T-cell (primary cell): ENCODE measurements at places on chromosomes 1 and 21. TPM values are rescaled to one million over a fixed set of nuclear protein-coding genes. Genes with fewer than 3 reads are reported as not detected.
A peak's percentile ranks its signal among the peaks of the same experiment; 100 is the strongest.

- DNase-seq = no peak
- peak overlapping the region; percentile 75 for H3K27ac ChIP-seq
- H3K4me3 ChIP-seq = no peak overlapping the region
- H3K36me3 ChIP-seq = peaks cover 13% of the 10 kb centered on the region
- no peaks in the 10 kb centered on the region for H3K27me3 ChIP-seq
- peaks cover 67% of the 10 kb centered on the region for H3K4me1 ChIP-seq
These were observed 11.2 kb downstream of the THEMIS2 start for GRCh38 chr1:27883536-27883935.

- DNase-seq = no peak
- no peak overlapping the region for H3K4me3 ChIP-seq
- no peaks in the 10 kb centered on the region for H3K36me3 ChIP-seq
- H3K27me3 ChIP-seq = peaks cover 3% of the 10 kb centered on the region
- H3K4me1 ChIP-seq = peaks cover 7% of the 10 kb centered on the region
These were observed 7.1 kb downstream of the FAM89A start for GRCh38 chr1:231032963-231033362.

- no peak for DNase-seq
- peaks cover 18% of the 10 kb centered on the region for H3K27me3 ChIP-seq
- peaks cover 4% of the 10 kb centered on the region for H3K4me1 ChIP-seq
- H3K4me3 ChIP-seq = no peak overlapping the region
These were observed 3.6 kb downstream of the LPAR3 start for GRCh38 chr1:84889437-84889836.

DNA sequence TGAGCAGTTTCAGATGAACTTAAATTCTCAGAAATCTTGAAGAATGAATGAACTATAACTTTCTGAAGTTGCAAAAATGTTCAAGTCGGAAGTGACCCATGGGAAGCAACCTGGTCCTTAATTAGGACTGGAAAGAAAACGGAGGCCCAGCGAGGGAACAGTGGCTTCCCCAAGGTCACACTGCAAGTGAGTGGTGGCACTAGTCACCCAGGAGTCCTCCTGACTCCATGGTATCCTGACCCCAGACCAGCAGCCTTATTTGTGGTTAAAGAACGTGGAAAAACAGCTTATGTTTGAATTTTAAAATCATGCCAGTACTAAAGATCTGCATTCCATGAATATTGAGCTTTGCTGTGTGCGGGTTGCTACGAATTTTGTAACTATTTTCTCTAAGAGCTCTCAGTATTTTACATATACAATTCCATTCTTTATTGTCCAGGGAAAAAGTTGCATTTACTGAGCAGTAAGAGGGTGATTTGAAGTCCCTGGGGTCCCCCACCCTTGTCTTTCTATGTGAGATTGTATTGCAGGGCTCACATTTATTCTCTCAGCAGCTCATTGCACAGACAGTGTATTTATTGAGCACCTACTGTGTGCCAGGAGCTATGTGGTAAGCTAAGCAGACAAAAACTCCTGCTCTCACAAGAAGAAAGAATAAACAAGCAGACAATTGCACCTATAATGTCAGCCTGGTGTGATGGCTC lies 61.6 kb upstream of the ATP5PO start:
- peaks cover 17% of the 10 kb centered on the region for H3K4me1 ChIP-seq
- no peak for DNase-seq
- no peaks in the 10 kb centered on the region for H3K36me3 ChIP-seq
- H3K27ac ChIP-seq = peak overlapping the region; percentile 85
- H3K4me3 ChIP-seq = no peak overlapping the region

- H3K27ac ChIP-seq = no peak overlapping the region
- no peak overlapping the region for H3K4me3 ChIP-seq
- H3K27me3 ChIP-seq = peaks cover 13% of the 10 kb centered on the region
- peaks cover 3% of the 10 kb centered on the region for H3K4me1 ChIP-seq
- DNase-seq = no peak
These were observed 62.4 kb upstream of the DIRAS3 start for GRCh38 chr1:68112835-68113243.

GRCh38 chr1:172206256-172206655 lies 214.2 kb upstream of the C1orf105 start:
- DNase-seq = no peak
- no peak overlapping the region for H3K27ac ChIP-seq
- H3K27me3 ChIP-seq = no peaks in the 10 kb centered on the region
- no peaks in the 10 kb centered on the region for H3K36me3 ChIP-seq
- H3K4me1 ChIP-seq = no peaks in the 10 kb centered on the region
- no peak overlapping the region for H3K4me3 ChIP-seq

DNA sequence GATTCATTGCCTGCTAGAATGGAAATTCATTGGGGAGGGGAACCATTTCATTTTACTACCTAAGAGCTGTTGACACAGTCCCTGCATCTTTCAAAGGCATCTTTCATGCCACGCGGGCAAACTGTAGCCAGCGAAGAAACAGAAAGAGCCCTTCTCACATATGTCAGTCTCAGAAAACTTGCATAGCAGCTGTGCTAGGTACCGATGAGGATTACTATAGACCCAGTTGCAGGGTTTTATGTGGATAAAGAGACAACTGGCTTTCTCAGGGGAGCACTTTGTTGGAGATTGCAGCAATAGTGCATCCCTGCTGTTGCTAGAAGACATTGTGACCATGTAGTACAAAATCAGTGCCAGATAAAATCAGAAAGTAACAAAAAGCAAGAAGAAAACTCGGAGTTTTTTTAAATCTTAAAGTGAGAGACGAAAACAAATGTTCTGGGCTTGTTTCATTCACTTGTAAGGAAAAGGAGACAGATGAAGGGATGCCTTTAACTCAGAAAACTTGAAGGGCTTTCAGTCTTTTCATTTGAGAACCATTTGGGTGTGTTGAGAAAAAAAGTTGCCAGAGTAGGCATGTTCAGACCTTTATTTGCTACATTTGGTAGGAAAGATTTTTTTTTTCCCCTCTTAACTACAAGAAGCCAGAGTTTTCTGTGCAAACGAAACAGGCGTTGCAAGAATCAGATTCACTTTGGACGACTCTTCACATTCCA lies 804.1 kb downstream of the USP25 start:
- H3K27me3 ChIP-seq = no peaks in the 10 kb centered on the region
- no peaks in the 10 kb centered on the region for H3K4me1 ChIP-seq
- no peaks in the 10 kb centered on the region for H3K36me3 ChIP-seq
- no peak overlapping the region for H3K4me3 ChIP-seq
- H3K27ac ChIP-seq = no peak overlapping the region

Gene C4BPB
- 0.66 TPM for total RNA-seq

Gene FYB2
- not detected for total RNA-seq

Gene LEFTY1
- 0.33 TPM for total RNA-seq

Gene SYDE2
- total RNA-seq = 8.3 TPM
